ENCODE measurements at places on chromosomes 4 and X. TPM values are rescaled to one million over a fixed set of nuclear protein-coding genes. Genes with fewer than 3 reads are reported as not detected.

DNA sequence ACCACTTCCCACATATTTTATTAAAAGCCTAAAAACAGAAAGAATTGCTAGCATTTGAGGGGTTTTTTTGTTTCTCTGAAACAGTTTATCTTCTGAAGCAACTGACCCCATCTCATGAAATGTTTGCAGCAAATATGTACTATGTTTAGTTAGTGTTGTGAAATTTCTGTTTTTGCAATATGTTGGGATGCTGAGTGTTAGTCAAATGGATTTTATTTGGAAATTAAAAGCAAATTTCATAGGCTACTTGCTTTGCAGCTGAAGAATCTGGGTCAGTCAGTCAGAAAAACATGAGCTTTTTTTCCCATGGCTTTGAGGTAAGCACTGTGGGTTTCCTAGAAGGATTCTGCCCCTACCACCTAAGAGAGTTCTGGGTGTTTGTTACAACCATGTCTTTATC lies 184.9 kb upstream of the DKK2 start:
- H3K4me1 ChIP-seq = no peaks in the 10 kb centered on the region
- H3K4me3 ChIP-seq = no peak overlapping the region
- no peak for DNase-seq
- no peaks in the 10 kb centered on the region for H3K27me3 ChIP-seq
- H3K36me3 ChIP-seq = no peaks in the 10 kb centered on the region

Gene ASMT
- total RNA-seq = not detected

DNA sequence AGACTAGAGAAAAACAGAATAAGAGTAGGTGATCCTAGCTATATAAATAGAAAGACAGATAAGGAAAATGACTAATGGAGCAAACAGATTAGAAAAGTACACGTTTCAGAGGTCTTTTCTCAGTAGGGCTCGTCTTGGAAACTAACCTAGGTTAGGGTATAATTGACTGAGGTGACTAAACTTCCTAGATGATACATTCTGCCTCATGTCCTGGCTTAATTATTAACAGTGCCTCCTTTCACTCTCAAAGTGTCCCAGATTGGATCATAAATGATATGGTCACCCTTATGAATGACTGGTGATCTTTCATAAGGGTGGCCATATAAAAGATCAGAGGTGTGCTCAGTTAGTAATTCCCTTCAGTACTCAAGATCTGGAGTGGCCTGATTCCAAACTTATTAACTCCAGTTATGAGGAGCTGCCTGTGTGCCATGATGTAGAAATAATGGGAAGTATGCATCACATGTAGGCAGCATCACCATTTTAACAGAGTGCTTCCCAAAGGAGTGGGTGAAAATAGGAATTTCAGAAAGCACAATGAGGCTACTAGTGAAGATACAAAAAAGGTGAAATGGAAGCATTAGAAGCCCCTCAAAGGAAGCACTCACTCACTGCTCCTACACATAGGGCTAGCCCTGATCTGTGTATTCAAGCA lies 14.7 kb upstream of the GRIA3 start:
- DNase-seq = no peak
- no peaks in the 10 kb centered on the region for H3K36me3 ChIP-seq
- H3K27ac ChIP-seq = no peak overlapping the region

DNA sequence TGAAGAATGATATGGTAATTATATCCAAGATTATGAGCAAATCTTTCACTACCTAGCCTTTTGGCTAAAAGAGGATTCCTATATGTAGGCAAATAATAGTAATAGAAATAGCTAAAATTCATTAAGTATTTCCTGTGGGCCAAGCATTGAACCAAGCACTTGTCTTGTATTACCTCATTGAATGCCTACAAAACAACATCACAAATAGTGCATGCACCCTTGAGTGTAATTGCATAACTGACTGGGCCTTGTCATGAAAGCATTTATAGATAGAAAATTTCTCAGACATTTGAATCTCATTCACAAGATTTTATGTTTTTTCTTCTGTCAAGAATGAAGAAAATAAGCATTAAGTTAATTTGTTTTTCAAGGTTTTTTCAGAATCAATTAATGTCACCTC lies 3.9 kb upstream of the HPGDS start:
- H3K4me3 ChIP-seq = no peak overlapping the region
- H3K27me3 ChIP-seq = no peaks in the 10 kb centered on the region
- no peaks in the 10 kb centered on the region for H3K36me3 ChIP-seq
- no peaks in the 10 kb centered on the region for H3K4me1 ChIP-seq
- no peak for DNase-seq

DNA sequence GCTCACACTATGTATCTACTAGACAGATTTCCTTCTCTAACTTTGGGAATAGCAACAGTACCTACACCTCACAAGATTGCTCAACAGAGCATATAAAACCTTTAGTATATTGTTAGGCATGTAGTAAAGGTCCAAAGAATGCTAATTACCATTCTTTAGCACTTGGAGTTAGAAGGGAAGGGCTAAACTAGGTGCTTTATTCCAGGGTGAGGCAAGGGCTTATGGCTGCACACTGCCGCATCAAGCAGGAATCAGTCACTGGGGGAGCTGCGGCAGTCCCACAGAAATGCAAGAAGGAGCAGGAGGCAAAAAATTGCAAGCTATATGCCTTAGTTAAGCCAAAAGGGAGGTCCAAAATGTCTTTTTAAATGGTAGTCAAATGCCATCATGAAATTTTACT lies 162.7 kb downstream of the PPP3CA start:
- H3K27me3 ChIP-seq = no peaks in the 10 kb centered on the region
- no peak overlapping the region for H3K27ac ChIP-seq
- no peak for DNase-seq
- H3K4me1 ChIP-seq = peaks cover 15% of the 10 kb centered on the region

GRCh38 chrX:109720947-109721346 lies 12.1 kb downstream of the ACSL4 start:
- H3K4me3 ChIP-seq = no peak overlapping the region
- DNase-seq = no peak
- peaks cover 10% of the 10 kb centered on the region for H3K4me1 ChIP-seq
- H3K36me3 ChIP-seq = no peaks in the 10 kb centered on the region
- no peak overlapping the region for H3K27ac ChIP-seq
- H3K27me3 ChIP-seq = no peaks in the 10 kb centered on the region

DNA sequence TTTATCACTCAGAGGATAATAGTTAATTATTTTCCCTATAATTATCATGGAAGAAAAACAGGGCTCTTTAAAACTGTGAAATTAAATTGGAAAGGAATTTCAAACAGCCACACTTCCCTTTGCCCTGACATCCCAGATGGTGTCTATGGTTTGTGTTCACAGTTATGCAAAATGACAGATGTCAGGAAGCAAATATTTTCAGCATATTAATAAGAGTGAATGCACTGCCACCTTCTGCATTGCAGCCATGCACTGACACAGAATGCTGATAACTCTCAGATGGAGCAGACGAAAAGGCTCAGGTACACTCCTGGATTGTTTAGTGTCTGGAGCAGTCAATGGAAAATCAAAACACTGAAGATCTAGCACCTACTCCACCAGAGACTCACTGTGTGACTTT lies 57.6 kb downstream of the RWDD4 start:
- no peak overlapping the region for H3K27ac ChIP-seq
- no peaks in the 10 kb centered on the region for H3K27me3 ChIP-seq
- no peaks in the 10 kb centered on the region for H3K4me1 ChIP-seq

Measured in lower lobe of right lung (tissue), 2 donors.